ENCODE measurements at places on chromosomes 2 and 18.

DNA sequence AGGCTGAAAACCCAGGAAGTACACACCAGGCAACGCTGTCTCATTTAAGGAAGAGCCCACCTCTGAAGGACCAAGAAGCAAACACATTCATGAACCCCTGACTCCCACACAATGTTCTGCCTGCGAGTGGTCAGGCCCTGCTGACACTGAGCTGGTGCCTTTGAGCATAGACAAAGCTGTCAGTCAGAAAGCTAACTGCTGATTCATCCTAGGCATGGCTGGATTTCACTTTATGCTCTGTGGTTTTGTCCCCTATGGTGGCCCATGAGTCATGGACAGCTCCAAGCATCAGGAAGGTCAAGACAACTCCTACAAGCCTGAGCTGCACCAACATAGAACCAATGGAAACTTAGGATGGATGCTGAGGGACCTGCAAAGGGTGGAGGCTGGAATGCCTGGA, 78.9 kb downstream of the UXS1 start:
- no peak for DNase-seq

DNA sequence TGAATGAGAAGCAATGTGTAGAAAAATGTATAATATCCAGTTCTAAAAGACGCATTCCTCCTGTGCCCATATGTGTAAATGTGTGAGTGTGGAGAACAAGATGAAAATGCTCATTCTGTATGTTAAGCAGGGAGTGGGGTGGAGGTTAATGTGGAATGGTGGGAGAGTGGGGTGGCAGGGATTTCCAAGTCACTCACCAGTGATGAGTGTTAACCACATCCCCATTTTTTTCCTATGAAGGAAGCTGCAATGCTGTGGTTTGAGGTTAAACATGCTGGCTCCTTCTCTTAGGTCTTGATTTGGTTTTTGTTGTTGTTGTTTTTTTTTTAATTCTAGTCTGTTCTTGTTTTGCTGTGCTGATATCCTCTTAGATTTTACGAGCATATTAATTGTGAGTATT, 169.4 kb downstream of the NEDD4L start:
- no peak for DNase-seq

DNA sequence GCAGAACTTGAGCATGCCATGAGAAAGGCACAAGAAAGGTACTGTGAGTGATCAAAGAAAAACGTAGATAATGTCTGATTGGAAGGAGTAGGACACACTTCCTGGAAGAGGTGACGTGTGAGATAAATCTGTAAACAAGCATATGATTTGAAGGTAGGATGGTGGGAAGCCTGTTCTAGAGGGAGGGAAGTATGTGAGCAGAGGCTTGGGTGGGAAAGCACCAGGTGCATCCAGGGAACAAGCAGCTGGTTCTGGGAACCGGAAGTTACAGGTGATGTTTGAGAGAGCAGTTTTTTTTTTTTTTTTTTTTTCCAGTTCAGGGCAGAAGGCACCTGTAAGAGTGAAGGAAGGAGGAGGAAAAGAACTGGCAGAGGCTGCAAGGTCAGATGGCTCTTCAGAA, 116.6 kb upstream of the EFEMP1 start:
- no peak for DNase-seq

- no peak for DNase-seq
These were observed 31.3 kb downstream of the PSTPIP2 start for GRCh38 chr18:46040747-46041104.

DNA sequence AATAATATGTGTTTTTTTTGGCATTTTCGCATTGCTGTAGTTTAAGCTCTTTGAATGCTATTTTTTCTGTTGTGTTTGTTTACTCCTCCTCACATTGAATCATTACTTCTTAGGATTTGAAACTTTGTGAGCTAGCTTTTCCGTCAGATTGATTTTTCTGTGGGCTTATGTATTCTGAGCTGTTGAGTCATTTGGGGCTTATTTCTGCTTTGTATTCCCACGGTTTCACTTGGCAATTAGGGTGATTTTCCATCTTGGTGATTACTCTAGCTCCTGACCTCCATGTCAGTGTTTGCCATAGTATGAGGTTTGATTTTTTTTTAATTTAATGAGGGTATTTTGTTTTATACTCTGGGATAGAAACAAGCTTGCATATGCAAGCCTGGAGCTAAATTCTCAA, 200.0 kb downstream of the CCDC102B start:
- no peak for DNase-seq

GRCh38 chr2:99480390-99480789, 9.4 kb downstream of the REV1 start:
- DNase-seq = no peak

- no peak for DNase-seq
These were observed 73.6 kb upstream of the STK17B start for GRCh38 chr2:196244966-196245365.

- no peak for DNase-seq
These were observed 6.5 kb upstream of the YWHAQ start for GRCh38 chr2:9637330-9637729.

GRCh38 chr2:130839011-130839780, 2.5 kb downstream of the ARHGEF4 start:
- DNase-seq = no peak

DNA sequence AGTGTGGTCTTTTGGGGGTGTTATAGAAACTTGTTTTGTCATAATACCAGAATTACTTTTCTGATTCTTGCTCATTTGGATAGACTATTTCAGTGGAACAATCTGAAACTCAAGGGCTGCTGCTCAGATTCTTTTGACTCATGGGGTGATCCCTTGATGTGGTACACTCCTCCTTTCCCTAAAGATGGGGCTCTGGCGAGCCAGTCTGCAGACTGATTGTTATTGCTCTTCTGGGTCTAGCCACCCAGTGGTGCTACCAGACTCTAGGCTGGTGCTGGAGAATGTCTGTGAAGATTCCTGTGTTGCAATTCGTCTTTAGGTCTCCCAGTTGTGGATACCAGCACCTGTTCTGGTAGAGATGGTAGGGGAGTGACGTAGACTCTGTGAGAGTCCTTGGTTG, 4.2 kb upstream of the MARS2 start:
- no peak for DNase-seq

GRCh38 chr2:191446910-191447309, 201.7 kb downstream of the MYO1B start:
- DNase-seq = no peak

GRCh38 chr18:58161659-58162058, 117.6 kb downstream of the NEDD4L start:
- DNase-seq = no peak
